HT1080 (cell line): ENCODE measurements at places on chromosomes 6 and 20. TPM values are rescaled to one million over a fixed set of nuclear protein-coding genes. Genes with fewer than 3 reads are reported as not detected.

- DNase-seq: peak; percentile 79
Observed at GRCh38 chr6:15248451-15249370, 2.8 kb downstream of the JARID2 start.

Gene DEFB132
- total RNA-seq: not detected in 2 replicates

- DNase-seq: no peak
Observed at GRCh38 chr20:17935186-17935585, 33.4 kb downstream of the SNX5 start.

- no peak for DNase-seq
Observed at GRCh38 chr6:114172576-114173260, 170.1 kb downstream of the HS3ST5 start.

GRCh38 chr20:36815454-36816091 lies 42.0 kb upstream of the DSN1 start:
- DNase-seq: no peak

DNA sequence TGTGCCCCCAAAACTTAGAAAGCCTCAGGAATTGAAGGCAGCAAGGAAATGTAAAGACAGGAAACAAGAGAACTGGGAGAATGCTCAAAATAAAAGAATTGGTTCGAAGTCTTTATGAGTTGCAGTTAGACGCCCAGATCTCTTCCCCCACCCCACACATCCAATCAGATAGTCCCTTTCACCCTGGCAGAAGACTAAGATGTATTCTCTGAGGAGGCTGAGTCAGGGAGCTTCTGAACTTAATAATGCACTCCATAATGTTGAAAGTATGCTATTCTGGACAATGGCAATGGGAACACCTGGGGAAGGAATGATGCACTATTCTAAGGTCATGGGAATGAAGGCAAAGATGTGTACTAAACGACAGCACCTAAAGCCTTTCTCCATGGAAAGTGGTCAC lies 173.6 kb downstream of the MTFR2 start:
- no peak for DNase-seq

Gene SOX18
- 0.11 and 0.57 TPM in 2 replicates for total RNA-seq

Gene MUC21
- total RNA-seq: not detected in 2 replicates

Gene LINC00237
- total RNA-seq: not detected in 2 replicates

- no peak for DNase-seq
Observed at GRCh38 chr6:131936156-131936555, 15.0 kb downstream of the CCN2 start.

Gene OR10C1
- not detected in 2 replicates for total RNA-seq

DNA sequence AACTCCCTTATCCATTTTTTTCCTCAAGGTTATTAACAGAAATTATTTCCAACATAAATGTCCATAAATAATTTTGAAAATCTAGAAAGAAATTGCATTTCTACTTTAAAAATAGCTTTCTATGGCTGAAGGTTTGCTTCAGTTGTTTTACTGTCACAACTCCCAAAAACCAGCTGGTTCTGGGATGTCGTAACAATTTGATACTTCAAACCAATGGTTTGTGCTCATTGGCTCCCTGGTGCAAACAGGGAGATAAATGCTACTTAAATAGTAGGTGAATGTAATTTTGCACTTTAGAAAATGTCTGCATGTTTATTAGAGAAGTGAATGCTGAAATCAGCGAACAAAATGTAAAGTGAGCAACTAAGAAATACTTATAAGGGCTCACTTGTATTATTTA lies 31.1 kb downstream of the LAMA2 start:
- no peak for DNase-seq

- no peak for DNase-seq
Observed at GRCh38 chr6:161443848-161444247, 170.0 kb upstream of the AGPAT4 start.

- no peak for DNase-seq
Observed at GRCh38 chr20:54469293-54469692, 6.1 kb upstream of the DOK5 start.

- DNase-seq: no peak
Observed at GRCh38 chr20:37154684-37155298, 24.3 kb upstream of the RPN2 start.

Gene SULF2
- total RNA-seq: 5.6 and 6.6 TPM in 2 replicates

- no peak for DNase-seq
Observed at GRCh38 chr6:156869980-156870398, 92.8 kb downstream of the ARID1B start.

DNA sequence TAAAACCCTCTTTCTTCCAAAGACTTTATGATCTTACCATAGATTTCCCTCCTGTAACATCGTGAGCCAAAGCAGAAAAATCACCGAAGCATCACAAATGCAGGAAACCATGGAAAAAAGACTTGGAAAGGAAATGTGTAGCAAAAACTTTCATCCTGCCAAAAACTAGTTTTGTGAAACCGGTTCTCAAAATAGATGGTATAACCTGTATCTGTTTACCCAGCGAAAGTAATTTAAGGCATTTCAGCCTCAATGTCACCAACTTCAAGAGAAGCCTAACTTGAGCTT lies 213.9 kb downstream of the ZNF217 start:
- DNase-seq: no peak

- DNase-seq: no peak
Observed at GRCh38 chr6:3862038-3862437, 12.9 kb downstream of the FAM50B start.

DNA sequence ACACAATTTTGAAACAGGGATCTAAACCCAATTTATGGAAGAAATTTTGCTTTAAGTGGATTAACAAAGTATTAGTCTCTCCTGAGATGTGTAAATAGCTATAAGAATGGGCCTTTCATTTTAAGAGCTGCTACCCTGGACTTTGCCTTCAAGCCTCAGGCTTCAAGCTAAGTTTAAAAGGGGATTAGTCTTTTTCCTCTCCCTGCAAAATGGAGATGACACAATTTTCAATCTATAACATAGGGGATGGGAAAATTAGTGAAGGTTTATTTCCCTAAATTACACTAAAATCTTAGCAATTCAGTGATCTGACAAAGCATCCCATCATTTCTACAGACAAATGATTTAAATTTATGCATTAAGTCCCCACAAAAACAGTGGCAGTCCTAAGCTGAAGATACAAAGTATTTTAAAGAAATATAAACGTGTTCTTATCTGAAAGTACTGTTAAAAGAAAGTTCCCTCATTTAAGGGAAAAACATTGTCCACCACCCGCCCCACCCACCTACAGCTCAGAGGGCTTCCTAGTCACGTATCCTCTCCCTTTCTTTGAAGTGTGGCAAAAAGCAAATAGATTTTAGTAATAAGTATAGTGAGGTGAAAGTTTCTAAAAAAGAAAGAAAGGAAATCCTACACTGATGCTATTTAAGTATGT lies 14.5 kb downstream of the ARHGAP18 start:
- DNase-seq: no peak

GRCh38 chr6:56022678-56023077 lies 147.3 kb upstream of the BMP5 start:
- peak; percentile 26 for DNase-seq

DNA sequence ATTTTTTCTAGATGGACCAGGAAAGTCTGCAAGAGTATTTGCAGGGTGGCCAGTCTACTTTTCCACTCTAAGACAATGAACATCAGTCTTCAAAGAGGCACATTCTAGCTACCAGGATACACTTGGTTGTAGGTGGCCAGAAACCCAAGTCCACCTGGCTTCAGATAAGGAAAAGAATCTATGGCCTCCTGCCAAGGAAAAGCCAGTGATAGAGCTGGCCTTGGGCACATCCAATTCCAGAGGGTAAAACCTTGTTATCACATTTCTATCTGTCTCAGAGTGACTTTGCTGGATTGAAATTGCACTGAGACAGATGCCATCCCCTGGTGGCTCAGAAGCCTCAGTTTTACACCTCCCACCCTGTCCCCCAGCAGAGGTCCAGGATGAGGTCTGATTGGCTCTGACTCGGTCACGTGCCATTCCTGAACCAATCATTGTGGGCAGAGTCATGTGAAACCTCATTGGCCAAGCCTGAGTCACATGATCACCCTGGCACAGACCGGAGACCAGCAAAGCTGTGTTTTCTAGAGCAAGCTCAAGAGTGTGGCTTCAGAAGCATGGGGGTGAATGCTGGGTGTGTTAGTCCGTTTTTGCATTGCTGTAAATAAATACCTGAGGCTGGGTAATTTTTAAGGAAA lies 497.4 kb upstream of the SULF2 start:
- peak; percentile 13 for DNase-seq
